ENCODE measurements at places on chromosomes 1 and 21. TPM values are rescaled to one million over a fixed set of nuclear protein-coding genes. Genes with fewer than 3 reads are reported as not detected.

Gene FOXE3
- total RNA-seq = 0.09 TPM

Gene SLAMF6
- total RNA-seq = not detected

Gene SYT6
- total RNA-seq = 0.41 TPM

Gene GPR3
- total RNA-seq = 1.6 TPM

Gene KRTAP20-4
- total RNA-seq = not detected

Gene HAO2
- total RNA-seq = not detected

Data from A549 treated with AZD2906 at 1 μM for 4 hours (cell line).